HTR-8/SVneo (cell line): ENCODE measurements at places on chromosomes 6 and 20.

DNA sequence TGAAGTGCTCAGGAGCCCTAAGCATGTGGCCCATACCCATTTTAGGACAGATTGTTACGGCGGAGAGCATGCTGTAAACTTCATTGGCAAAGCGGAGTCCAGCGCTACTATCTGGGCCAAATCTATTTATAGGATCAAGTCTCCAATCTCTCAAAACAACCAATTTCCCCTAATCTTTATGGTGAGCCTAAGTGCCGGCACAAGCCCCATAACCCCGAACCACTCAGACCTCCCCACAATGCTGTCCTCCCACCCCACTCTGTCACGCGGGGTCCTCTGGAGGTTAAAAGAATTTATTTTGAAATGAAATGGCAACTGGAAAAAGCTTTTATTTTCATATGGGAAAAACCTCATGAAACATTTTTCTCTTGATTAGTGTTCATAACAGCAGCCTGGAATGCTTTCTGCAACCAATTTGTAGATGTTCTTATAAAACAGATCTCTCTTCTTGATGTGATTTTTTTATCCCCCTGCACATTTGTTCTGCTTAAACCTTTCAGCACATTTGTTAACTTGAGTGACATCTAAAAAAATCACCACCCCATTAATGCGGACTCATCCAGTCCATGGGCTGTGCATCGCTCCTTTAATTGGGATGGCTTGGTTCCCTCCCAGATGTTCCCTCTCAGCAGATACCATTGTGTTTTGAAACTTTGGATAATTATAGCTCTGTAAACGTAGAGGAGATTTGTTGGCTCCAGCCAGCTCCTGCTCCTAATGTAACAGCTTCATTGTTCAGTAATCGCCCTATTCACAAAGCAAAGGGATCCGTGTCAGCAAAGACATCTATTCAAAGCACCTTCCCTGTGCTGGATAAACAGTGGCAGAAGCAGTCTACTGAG is 323.6 kb downstream of the CD83 start:
- no peak for DNase-seq

DNA sequence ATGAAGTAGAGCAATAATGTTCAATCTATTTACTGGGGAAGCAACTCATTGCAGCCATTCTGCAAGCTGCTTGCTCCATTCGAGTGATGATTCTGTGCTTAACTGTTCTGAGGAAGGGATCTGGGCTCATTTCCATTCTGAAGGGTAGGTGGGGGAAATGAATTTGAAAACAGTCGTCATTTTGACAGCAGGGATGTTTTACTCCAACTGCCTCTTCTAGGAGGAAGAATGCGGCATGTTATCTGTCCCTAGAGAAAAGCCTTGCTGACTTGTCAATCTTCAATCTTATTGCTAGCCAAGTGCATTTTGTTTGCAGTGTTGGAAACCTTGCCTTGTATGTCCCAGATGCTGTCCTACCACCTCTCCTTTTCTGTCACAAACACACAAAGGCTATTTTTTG is 105.9 kb downstream of the PRDM13 start:
- DNase-seq, result no peak

DNA sequence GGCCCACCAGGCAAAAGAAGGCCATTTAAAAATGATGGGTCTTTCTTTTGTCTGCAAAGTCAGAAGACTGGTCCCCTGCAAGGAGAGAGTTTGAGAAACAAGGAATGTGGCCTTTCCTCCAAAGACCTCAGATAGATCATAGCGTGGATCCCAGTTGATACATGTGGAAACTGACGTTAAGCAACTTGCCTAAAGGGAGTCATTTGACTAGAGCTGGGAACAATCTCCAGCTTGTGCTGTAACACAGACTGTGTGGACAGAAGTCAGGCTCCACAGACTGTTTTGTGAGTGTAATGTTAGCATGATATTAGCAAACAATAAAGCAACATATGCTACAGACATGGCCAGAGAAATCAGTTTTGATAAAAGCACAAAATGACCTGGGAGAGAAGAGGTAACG is 140.4 kb upstream of the CITED2 start:
- DNase-seq, result no peak

DNA sequence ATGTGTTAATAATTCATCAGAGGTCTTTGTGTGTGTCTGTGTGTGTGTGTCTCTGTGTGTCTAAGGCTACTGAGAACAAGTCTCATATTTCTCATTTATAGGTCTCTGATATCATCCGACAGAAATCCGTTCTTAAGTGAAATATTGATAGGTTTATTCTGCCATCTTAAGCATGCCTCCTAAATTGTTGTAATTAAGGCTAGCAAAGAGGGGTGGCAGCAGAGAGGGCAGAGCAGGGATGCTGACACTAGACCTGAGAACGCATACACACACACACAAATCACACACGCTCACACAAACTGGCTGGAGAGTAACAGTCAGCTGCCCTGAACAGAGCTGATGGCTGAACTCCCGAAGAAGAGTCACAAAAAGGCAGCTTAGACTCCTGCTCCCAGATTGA is 84.9 kb upstream of the LRFN2 start:
- DNase-seq, result no peak

GRCh38 chr20:47097691-47098622 is 203.3 kb downstream of the EYA2 start:
- DNase-seq, result no peak

- no peak for DNase-seq
Observed at GRCh38 chr20:23448167-23448566, 4.5 kb downstream of the CST11 start.

DNA sequence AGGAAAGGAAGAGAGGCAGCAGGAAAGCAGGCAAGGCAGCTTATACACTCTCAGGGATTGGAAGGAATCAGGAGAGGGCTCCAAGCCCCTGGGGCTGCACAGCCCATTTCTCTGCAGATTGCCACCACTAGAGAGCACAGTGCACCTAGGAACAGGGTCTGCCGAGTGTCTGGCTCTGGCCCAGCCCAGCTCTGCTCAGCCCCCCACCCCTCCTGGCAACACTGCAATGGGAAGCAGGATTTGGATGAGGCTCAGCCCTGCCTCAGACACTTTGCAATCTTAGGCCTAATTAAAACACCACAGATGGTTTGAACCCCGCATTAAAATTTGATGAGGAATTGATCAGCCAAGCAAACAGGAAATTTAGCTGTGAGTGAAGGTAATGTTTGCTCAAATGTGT is 252.7 kb downstream of the DHX35 start:
- DNase-seq, result no peak

GRCh38 chr6:19662911-19663310 is 174.3 kb upstream of the ID4 start:
- no peak for DNase-seq

DNA sequence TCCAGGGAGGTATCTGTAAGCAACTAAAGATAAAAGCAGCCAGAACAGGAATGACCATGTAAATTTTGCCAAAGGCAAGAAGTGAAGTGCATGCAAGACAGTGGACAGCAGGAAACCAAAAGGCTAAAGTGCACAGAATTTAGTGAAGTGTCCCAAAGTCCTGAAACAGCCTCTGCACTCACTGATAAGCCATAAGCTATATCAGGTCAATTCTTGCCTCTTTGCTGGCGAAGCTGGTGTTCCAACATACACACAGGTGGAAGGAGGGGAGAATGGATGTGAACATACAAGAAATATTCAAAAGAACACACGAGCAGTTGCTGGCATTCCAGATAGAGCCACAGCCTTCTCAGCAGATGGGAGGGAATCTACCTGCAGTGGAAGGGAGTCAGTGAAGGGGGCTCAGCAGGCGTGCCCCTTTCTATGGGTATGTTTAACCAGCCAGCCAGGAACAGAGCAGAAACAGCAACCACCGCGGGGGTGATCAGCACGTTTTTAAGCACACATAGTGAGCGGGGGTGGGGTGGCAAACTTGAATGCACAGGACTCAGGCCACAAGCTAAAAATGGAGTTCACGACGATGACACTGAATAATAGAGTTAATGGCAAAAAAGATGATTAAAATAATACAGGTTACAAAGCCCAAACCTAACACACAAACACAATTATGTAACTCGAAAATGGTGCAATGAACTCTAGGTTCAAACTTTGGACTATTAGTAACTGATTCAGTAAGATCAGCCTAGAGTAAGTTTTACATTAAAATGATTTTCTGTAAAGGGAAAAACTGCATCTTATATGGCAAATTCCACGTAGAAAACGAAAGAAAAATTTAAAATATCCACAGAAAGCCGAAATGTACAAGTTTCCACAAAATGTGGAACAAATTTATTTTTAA is 1.2 kb downstream of the ECI2 start:
- no peak for DNase-seq

- DNase-seq, result no peak
Observed at GRCh38 chr6:150145830-150146229, 3.0 kb downstream of the PPP1R14C start.

GRCh38 chr20:57398901-57399535 is 7.8 kb downstream of the RBM38 start:
- DNase-seq, result no peak

DNA sequence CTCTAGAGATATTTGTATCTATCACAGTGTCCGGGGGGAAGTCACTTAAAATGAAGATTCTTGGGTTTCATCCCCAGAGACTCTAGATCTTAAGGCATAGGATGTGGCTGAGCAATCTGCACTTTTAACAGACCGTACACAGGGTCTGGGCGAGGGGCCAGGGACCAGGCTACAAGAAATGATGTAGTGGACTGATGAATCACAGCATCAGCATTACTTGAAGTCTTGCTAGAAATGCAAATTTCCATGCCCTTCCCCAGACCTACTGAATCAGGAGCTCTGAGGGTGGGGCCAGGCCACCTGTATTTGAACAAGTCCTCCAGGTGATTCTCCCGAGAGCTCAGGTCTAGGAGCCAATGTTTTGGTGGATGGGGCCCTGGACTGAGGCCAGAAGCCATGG is 168.4 kb downstream of the DOK5 start:
- DNase-seq, result no peak

GRCh38 chr6:118401325-118401975 is 146.6 kb upstream of the PLN start:
- DNase-seq, result no peak

DNA sequence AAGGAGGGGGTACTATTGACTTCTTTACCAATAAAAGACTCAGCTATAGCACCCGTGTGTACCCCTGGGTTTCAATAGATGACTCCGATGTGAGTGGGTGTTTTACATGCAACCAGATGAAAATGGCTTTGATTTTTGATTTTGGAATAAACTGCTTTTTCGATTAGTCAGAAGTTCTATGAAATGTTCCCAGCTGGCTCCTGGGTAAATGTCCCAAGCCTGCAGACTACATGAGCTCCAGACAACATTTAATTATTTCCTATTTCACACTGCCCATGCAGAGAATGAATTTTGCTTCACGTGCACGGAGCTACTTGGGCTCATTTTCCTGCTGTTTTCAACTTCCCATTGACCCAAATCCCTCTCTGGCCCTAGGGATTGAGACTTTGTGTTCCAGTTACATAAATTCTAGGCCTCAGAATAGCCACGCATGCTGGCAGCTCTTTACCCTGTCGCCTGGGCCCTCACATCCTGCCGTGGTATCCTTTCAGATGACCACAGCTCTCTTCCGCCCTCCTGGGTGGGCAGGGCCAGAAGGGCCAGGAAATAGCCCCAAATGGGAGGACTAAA is 59.7 kb downstream of the GPR6 start:
- DNase-seq, result no peak

DNA sequence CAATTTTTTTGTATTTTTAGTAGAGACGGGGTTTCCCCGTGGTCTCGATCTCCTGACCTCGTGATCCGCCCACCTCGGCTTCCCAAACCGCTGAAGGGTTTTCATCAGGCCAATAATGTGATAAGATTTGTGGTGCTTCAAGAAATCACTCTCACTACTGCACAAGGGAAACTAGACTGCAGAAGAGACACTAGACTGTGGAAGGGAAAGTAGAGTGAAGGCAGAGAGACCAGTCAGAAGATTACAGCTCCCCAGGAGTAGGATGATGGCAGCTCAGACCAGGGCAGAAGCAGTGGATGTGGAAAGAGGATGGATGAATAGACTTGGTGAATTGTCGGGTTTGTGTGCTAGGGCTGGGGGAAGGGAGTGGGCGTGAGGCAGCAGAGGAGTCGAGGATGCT is 48.0 kb upstream of the GTSF1L start:
- DNase-seq, result no peak

- DNase-seq, result no peak
Observed at GRCh38 chr6:157625764-157626163, 197.3 kb upstream of the SNX9 start.

DNA sequence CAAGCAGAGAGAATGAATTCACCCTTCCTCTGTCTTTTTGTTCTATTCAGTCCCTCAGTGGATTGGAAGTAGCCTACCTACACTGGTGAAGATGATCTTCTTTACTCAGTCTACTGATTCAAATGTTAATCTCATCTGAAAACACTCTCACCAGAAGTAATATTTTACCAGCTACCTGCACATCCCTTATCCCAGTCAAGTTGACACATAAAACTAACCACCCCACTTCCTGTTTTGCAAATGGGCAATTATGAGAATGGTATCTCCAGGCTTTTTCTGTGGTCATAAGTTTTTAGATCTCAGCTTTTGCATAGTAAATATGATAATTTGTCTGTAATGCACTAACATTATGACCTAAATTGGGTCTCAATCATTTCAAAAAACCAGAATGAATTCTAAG is 228.8 kb upstream of the ECI2 start:
- DNase-seq, result no peak

GRCh38 chr20:38748861-38749149 is 545 bp downstream of the ACTR5 start:
- no peak for DNase-seq

DNA sequence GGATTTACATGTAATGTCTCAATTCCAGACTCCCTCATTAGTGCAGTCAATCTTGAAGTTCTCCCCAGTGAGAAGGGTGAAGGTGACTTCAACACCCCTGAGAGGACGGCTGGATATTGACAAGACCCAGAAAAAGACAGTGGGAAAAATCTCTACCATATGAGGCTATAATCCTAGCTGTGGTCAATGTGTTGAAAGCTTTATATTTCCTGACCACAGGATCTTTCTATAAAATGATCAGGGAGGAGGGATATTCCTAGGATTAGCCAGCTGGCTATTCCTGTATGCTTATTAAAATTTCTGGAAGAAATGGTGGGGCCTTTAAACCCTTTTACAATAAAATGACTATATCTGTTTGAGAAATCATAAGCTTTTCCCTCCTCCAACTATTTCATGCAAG is 43.0 kb downstream of the TFAP2B start:
- DNase-seq, result no peak

- no peak for DNase-seq
Observed at GRCh38 chr6:5335020-5335419, 73.7 kb downstream of the FARS2 start.

GRCh38 chr6:119226089-119226488 is 123.5 kb downstream of the MAN1A1 start:
- DNase-seq, result no peak

DNA sequence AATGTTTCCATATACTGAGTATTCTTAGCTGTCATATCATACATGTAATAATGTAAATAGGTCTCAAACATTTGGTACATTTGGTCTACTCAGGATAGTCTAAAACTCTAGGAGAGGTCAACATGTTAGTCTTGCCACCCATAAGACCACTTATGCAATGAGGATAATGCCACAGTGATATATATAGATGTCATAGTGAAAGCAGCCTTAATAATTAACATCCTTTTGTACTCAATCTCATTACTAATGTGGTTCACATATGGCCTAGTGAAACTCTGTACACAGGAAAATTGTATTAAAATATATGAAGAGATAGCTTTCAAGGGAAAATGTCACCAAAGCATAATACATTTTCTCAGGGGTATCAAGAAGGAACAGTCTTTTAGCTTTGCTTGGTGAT is 577.9 kb downstream of the TFAP2B start:
- DNase-seq, result no peak

- DNase-seq, result no peak
Observed at GRCh38 chr6:108546079-108547049, 14.4 kb upstream of the FOXO3 start.
